Stimulated activated CD8-positive, alpha-beta memory T cell treated with anti-CD3 and anti-CD28 coated beads, Interleukin-4, amount 100 ng/mL, for 1 hour (primary cell): ENCODE measurements at places on chromosomes 7 and 10.

- no peak for DNase-seq
Measured at GRCh38 chr7:46356371-46356770, 435.3 kb upstream of the IGFBP3 start.

DNA sequence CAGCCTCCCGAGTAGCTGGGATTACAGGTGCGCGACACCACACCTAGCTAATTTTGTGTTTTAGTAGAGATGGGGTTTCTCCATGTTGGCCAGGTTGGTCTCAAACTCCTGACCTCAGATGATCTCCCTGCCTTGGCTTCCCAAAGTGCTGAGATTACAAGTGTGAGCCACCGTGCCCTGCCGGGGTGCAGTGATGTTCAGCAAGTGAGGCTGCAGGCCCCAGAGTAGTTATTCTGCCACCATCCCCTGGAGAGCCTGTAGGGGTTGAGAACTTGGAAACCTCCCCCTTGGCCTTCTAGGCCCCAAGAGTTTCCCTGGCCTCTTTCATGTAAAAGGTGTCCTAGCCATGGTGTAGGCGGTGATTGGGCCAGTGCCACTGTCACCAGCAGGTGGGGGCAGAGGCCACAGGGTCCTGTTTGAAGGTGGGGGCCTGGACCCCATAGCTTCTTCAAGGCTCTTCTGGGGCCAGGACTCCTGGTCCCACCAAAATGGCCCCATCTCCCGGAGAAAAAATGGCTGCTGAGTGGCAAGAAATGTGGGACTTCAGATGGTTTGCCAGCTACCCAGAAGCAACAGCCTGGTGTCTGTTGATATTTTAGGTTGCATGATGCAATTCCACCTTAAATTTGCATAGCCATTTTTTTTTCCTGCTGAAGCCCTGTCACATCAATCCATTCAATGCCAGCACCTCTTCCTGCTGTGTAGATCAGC is 25.5 kb upstream of the INMT start:
- DNase-seq = no peak

- no peak for DNase-seq
Measured at GRCh38 chr7:119640861-119641260, 632.1 kb upstream of the KCND2 start.

GRCh38 chr7:10677211-10677610 is 296.5 kb upstream of the PHF14 start:
- DNase-seq = no peak

DNA sequence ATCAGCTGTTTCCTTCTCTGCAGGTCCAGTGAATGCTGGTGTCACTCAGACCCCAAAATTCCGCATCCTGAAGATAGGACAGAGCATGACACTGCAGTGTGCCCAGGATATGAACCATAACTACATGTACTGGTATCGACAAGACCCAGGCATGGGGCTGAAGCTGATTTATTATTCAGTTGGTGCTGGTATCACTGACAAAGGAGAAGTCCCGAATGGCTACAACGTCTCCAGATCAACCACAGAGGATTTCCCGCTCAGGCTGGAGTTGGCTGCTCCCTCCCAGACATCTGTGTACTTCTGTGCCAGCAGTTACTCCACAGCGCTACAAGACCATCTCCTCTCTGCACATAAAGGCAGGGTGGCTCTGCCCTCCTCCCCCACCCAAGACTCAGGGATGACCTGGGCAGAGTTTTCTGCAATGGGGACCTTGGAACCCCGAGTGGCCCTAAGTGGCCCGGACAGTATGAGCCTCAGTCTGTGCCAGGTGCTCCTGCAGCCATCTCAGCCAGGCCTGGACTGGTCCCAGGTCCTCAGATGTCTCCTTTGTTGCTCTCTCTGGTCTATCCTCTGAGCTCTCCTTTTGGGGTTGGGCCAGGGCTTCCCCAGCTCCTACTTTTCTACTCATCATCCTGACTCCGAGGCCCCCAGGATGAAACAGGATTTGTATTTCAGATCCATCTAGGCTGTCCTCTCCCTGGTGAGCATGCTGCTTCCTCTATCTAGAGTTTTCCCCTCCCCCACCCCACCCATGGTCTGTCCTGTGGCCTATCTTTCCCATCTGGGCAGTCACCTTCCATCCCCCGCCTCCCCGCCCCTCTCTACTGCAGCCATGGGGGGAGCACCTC is 212.1 kb upstream of the PRSS58 start:
- no peak for DNase-seq

GRCh38 chr7:18076461-18076860 is 48.8 kb upstream of the PRPS1L1 start:
- no peak for DNase-seq

DNA sequence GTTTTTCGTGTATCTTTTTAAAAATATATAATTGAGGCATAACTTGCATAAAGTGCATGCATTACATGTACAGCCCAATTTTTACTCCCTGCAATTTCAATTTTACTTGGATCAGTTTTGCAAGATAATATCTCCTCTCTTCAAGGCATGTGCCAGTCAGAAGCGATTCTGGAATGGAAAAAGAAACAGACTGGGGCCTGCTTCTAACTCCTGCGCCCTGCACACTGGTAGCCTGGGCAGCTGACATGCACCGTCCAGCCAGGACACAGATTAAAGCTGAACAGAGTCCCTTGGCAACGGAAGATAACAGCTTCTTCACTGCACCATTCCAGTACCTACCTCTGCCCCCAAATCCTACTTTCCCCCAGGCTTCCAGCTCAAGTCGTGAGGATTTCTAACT is 182.1 kb downstream of the FAM107B start:
- DNase-seq = no peak

- no peak for DNase-seq
Measured at GRCh38 chr10:79241990-79242619, 105.2 kb upstream of the PPIF start.

DNA sequence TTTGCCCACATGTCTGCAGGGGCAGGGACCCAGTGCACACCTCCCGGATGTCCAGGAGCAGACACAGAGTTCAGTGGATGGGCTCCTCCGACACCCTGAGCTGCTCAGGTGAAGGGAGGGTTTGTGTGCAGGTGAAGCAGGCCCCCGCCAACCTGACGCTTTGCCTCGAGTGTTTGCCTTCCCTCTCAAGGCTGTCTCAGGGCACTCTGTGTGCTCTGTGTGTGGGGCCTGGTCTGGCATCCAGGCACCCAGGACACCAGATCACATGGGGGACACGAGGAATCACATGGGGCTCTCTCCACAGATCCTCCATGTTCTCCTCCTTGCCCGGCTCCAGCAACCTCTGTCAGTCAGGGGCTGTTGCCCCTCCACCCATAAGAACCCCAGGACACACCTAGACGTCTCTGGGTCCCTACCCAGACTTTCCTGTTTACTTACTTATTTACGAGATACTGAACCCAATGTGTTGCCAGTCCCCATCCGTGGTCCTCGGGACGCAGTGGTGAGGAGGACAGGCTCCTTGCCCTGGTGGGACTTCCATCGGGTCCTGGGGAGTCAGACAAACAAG is 99.5 kb downstream of the HTR5A start:
- no peak for DNase-seq

GRCh38 chr7:149715476-149715875 is 57.9 kb downstream of the ZNF467 start:
- DNase-seq = no peak

- no peak for DNase-seq
Measured at GRCh38 chr7:44937426-44937825, 41.4 kb downstream of the MYO1G start.

DNA sequence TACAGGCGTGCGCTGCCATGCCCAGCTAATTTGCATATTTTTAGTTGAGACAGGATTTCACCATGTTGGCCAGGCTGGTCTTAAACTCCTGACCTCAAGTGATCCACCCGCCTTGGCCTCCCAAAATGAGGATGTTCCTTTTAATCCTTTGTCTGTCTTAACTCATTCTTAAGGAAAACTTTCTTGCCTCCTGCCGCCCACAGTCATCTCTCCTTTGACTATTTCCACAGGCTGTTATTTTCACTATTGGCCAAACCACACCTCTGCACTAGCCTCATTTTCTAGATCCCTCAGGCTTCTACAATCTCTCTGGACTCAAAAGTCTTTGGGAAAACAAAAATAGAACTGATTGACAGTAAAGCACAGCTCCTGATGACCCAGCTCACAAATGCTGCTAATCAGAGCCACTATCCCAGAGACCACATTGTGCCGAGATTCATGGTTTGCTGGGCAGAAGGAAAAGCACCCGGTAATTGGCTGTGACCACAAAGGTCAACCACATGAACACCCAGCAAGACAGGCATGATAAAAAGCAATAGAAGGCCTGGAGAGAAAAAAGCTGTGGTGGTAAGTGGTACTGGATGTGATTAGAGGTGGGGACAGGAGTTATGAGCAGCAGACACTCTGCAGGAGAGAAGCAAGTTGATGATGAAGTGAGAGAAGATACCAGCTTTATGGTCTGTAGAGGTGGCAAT is 44.1 kb upstream of the ZNRF2 start:
- no peak for DNase-seq

GRCh38 chr10:126242397-126243260 is 145.6 kb downstream of the ADAM12 start:
- DNase-seq = no peak

GRCh38 chr7:28142650-28143049 is 37.9 kb downstream of the JAZF1 start:
- DNase-seq = no peak

DNA sequence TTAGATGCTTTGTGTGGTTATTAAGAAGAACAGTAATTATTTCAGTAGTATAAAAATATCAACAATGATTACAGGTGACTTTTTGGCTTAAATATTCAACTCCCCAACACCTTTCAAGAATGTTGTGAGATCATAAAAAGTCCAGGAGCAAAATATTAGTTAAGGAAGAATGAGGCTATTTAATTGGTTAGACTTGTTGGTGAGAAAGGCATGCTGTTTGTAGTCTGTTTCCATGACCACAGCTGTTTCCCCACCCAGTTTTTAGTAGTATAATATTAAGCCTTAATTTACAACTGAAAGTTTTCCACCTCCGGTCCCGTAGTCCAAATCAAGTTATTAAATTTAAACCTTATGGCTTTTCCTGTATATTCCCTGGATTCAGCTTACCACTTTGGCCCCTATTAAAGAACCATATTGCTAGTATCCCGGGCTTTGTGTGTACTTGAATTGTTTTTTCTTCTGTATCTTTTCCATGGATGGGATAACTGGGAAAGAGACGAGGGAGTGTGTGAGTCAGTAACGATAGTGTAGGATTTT is 133.3 kb downstream of the CELF2 start:
- DNase-seq = no peak

- no peak for DNase-seq
Measured at GRCh38 chr10:99435986-99436638, 5.7 kb upstream of the GOT1 start.

DNA sequence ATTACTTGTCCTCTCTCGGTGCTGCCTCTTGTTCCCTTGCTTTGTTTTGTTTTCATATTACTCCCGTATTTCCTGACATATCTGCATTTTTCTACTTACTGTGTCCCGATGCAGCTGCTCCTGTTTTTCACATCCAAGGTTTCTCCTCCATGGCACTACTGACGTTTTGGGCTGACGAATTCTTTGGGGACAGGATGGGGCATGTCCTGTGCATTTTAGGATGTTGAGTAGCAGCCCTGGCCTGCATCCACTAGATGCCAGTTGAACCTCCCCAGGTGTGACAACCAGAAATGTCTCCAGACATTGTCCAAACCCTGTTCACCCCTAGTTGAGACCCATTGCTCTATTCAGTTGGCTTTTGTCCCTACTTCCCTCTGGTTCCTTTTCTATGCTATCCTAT is 12.4 kb downstream of the ZNF789 start:
- DNase-seq = no peak

- no peak for DNase-seq
Measured at GRCh38 chr7:25396668-25397067, 168.4 kb upstream of the NPVF start.

GRCh38 chr7:30654296-30655090 is 27.8 kb downstream of the CRHR2 start:
- no peak for DNase-seq

DNA sequence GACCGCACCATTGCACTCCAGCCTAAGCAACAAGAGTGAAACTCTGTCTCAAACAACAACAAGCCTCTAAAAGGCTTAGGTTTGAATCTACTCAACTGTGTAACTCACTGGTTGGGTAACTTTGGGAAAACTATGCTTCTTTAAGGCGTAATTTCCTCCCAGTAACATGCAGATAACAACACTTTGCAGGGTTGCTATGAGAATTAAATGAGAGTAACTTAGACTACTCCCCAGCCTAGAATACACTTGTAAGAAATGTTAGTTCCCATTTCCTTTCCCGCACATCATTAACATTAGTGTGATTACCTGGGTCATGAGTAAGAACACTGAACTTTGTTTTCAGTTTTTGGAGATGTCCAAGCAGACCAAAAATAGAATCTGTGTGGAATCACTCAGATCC is 5.4 kb upstream of the MYPN start:
- DNase-seq = no peak

GRCh38 chr10:10869592-10869991 is 148.1 kb upstream of the CELF2 start:
- DNase-seq = no peak

DNA sequence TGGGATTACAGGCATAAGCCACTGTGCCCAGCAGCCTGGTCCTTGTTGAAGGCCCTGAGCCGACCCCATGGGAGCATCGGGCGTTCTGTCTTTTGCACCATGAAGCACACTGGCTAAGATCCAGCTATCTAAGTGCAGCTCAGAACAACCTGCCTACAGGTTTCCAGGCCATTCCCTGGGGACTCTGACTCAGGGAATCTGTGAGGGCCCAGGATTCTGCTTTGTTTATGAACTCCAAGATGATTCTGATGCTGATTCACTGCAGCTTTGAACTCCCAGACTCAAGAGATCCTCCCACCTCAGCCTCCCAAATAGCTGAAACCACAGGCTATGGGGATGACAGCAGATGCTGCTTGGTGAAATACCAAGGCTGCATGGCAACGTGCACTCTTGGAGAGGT is 30.2 kb downstream of the NPTX2 start:
- no peak for DNase-seq

DNA sequence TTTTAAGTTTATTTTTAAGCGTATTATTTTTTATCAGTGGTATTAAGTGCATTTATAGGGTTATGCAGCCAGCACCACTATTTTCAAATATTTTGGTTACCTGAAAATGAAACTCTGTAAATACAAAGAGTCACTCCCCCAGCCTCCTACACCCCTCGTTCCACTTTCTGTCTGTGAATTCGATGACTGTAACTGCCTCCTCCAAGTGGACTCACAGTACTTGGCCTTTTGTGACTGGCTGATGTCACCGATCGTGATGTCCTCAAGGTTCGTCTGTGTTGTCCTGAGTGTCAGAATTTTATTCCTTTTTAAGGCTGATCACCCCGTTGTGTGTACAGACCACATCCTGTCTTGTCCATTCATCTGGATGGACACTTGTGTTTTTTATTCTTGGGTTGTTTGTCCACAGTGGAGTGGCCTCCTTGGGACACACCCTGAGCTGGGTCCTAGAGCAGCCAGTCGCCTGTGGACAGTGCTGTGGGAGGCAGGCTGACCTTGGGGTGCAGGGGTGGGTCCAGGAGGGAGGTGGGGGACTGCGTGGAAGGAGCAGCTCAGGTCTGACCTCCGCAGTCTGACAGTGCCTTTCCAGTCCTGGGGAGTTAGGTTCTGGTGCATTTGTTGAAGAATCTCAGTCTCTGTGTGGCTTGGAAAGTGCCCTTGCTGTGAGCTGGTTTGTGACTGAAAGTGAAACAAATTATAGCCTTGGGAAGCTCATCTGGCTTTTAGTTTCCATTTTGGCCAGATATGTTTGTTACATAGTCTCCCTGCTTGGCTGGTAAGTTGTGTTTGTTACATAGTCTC is 6.9 kb downstream of the MTG1 start:
- no peak for DNase-seq
